ENCODE measurements at places on chromosomes 5 and 9.

DNA sequence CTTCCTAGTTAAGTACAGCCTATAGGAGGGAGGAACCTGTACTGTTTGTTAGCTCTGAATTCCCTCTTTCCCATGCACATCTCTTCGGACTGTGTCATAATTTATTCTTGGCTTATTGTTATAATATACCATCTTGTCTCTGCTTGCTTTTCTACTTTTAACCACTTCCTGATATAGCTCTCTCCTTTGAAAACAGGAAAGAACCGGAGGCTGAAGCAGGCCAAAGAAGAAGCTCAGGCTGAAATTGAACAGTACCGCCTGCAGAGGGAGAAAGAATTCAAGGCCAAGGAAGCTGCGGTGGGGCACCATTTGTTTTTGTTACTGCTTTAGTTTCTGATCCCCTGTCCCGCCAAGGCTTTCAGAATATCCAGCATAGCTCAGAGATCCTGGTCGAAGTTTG, 4.8 kb downstream of the ATP6V1G1 start:
- DNase-seq: no peak

GRCh38 chr5:173296737-173297676, 31.2 kb downstream of the STC2 start:
- DNase-seq: no peak

GRCh38 chr9:1938135-1938534, 77.0 kb upstream of the SMARCA2 start:
- no peak for DNase-seq

GRCh38 chr5:82346399-82347165, 68.4 kb upstream of the RPS23 start:
- no peak for DNase-seq

DNA sequence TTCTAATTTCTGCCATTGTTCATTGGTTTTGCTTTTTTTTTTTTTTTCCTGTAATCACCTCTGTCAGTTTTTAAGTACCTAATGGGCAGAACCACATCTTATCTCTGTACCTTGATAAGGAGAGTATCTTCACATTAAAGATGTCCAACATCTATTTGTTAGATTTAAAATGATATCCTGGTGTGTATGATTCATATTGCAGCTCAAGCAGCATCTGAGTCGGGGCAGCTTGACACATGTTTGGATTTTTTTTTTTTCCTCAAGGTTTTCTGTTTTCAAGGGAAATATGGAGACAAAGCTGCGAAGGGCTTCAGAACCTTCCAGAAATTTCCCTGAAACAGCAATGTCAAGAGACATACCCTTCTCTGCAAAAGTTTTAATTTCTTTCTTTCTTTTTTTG, 164.7 kb downstream of the DOCK2 start:
- DNase-seq: no peak

- no peak for DNase-seq
These were observed 1.4 kb upstream of the GABRB2 start for GRCh38 chr5:161547738-161548486.

DNA sequence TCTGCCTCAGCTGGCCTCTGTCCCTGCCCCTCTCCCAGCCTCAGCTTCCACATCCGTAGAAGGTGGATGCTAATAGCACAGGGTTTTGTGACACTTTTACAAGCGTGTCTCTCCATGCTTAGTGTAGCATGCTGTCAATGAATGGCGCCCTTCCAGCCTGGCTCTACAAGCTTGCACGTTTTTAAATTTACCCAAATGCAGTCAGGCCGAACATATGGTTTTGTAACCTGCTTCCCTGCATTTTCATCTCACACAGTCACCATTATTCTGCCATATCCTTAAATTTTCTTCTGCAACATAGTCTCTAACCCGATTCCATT, 28.8 kb downstream of the FAM163B start:
- no peak for DNase-seq

DNA sequence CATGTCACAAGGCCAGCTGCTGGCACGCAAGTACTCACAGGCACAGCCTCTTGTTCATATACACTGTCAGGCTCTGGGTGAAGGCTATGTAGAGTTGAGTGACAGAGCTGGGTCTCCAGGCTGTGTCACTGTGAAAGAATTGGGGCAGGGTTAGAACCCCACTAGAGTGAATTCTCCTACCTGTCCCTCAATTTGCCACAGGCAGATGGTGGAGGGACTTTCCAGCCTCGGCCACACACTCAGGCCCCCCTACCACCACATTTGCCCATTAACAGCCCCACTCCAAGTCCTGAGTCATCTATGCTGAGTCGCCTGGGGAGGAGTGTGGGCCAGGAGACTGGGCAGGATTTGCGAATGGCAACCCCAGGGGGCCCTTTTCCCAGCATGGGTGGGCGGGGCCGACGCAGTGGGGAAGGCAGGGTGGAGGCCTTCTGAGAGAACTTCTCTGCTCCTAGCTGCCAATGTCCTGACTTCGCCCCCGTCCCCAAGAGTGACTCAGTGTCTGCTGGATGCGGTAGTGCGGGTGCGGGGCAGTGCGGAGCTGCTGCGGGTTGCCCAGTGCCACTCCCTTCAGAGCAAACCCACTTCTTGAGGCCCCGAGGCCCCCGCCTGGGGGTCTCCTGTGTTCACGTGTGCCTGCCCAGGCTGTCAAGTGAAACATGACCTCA, 50.3 kb upstream of the PSD2 start:
- peak; percentile 86 for DNase-seq

GRCh38 chr5:82439750-82440445, 161.7 kb upstream of the RPS23 start:
- no peak for DNase-seq

GRCh38 chr9:29750062-29750461, 2176.8 kb upstream of the C9orf72 start:
- no peak for DNase-seq

- DNase-seq: no peak
These were observed 5.9 kb upstream of the PRKACG start for GRCh38 chr9:69019808-69020207.
